WTC11 (cell line): ENCODE measurements at places on chromosomes 16 and 17. TPM values are rescaled to one million over a fixed set of nuclear protein-coding genes. Genes with fewer than 3 reads are reported as not detected.

The SRCAP gene
- 54.9 to 58.5 TPM (median 55.8 TPM) in 3 replicates for total RNA-seq

The C1QTNF8 gene
- 0.13 to 0.16 TPM in 2 of 3 replicates, not detected in the other for total RNA-seq

The ADAMTS18 gene
- total RNA-seq: 0.17 to 0.94 TPM (median 0.23 TPM) in 3 replicates

The NTN1 gene
- total RNA-seq: 3.0 to 5.5 TPM (median 3.1 TPM) in 3 replicates

The CIBAR2 gene
- not detected in 3 replicates for total RNA-seq

The PDILT gene
- total RNA-seq: not detected in 3 replicates

The ATP1B2 gene
- 29.1 to 37.5 TPM (median 35.9 TPM) in 3 replicates for total RNA-seq

The MYL11 gene
- 0.80 to 1.3 TPM (median 0.85 TPM) in 3 replicates for total RNA-seq

The FOXN1 gene
- not detected in 3 replicates for total RNA-seq

The ASGR1 gene
- total RNA-seq: 13.3 to 17.7 TPM (median 15.8 TPM) in 3 replicates

The ADCY7 gene
- total RNA-seq: 5.9 to 8.0 TPM (median 6.6 TPM) in 3 replicates

The CACNG3 gene
- total RNA-seq: not detected in 3 replicates
